Lung (tissue), 17 donors: ENCODE measurements at places on chromosomes 2 and 18.
A peak's percentile ranks its signal among the peaks of the same experiment; 100 is the strongest.

DNA sequence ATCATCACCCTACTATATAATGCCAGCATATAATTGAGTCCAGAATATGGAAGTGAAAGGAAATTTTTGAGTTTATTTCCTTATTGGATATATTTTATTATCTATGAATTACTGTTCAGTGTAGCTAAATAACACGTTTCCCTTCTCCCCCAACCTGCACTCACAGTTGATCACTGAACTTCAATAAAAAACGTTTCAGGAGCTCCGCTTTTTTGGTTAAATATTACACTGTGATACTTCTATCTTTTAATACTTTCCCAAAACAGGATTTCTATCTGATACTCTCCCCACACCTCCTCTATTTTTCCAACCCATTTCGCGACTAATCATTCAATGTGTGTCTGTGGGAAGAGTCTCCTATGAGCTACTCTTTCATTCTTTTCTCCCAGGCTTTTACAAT, 7.2 kb downstream of the VSNL1 start:
- no peak for DNase-seq

DNA sequence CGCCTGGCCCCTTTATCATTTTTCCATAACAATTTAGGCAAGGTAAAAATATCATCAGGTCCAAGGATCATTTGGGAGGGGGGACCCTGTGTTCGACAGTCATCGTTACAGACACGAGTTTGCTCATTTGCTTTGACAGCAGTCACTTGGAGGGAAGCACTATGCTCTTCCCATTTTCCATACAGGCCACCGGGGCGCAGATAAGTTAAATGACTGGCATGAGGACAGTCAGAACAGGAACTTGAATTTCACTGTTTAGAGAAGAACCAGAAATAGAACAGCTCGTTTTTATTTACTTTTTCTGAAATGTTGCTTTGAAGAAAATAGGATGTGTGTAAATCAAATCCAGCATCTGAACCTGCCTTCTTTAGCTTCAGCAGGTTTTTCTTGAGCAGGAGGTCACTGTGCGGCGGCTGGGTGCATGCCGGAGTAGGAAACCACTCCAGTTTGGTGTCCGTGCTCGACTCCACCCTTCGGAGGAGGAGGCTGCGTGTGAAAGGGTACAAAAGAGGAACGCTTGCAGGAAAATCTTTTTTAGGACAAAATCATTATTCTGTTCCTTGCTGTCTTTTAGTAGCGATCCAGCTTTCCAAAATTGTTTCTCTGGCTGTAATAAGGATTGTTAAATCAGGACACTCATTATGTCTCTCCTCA, 15.2 kb downstream of the NPAS2 start:
- no peak for DNase-seq

- no peak for DNase-seq
Measured at GRCh38 chr2:232637866-232638583, 4.6 kb downstream of the EFHD1 start.

DNA sequence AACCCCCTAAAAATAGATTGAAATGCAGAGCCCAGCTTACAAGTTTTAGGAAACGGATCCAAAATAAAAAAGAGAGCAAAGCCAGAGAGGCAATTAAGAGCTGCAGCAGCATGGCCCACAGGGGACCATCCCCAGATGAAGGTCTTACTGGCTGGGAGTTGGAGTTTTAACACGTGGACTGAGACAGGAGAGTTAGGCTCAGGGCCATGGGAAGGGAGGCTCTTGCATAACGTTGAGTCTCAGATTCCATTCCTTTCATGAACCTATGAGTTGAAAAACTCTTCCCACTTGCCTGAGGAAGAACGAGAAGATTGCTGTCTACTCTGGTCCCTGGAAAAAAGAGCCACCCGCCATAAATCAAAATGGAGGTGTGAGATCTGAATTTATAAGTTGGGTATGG, 101.8 kb upstream of the NDUFV2 start:
- no peak for DNase-seq

- no peak for DNase-seq
Measured at GRCh38 chr2:8049851-8050571, 631.8 kb upstream of the ID2 start.

DNA sequence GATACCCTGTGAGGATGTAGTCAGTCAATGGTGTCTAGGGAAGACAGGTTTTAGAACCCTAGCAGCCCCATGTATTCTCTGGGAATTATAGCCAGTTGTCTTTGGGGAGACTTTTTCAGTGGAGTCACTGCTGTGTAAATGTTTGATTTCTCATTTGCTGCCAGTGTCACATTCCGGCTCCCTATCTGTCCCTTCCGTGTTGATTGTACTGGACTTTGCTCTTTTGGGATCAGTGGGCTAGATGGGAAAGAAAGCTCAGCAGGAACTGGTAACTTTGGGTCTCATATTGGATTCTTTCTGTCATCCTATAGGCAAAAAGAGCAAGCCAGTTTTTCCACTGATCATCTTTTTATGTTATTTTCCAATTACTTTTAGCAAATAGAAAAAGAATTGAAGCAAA, 70.1 kb downstream of the GTF3C3 start:
- DNase-seq: no peak

DNA sequence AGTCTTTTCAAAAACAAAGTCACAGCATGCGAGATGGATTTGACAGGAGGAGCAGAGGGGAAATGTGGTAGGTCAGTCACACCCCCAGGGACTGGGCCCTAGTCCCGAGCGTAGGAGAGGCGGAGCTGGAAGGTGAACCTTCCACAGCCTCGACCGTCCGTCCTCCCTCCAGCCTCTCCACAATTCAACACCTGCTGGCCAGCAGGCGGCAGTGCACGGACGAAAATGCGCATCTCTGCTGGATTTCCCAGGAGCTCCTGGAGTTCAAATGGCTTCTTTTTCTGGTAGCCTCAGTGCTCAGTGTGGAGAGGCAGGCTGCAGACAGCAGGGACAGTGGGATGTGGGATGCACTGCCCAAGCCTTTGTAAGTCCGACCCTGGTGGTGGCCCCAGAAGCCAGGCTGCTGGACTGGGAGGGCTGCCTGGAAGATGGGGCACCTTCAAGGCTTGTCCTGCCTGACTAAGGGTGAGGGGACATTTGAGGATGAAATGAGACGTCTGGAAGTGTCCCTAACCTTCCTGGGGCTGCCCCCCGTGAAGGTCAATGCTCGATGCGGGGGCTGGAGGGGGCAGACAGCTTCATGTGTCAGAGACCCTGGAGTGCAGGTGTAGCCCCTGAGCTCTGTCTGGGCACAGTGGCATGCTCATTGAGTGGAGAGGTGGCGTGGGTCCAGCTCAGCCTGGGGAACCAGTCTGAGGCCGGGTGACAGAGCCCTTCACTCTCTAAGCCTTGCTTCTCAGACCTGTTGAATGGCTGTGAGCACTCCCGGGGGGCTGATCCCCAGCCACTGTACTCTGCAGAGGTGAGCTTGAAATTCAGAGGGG, 189.5 kb downstream of the TFCP2L1 start:
- peak; percentile 74 for DNase-seq

DNA sequence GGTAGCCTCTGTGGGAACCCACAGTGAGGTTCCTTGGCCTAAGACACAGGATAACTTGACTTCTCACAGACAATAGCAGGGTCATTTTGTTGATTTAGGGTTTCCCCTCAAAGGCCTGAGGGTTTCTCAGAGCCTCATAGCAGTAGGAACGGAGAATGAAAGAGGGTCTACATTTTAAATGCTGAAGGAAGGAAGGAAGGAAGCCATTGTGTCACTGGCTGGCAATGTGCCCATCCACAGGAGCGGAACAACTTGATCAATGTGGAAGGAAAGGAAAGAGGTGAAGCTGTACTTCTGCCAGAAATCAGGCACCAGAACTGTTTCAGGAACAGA, 5.1 kb downstream of the IL1B start:
- DNase-seq: no peak

GRCh38 chr2:201008296-201008829, 44.9 kb upstream of the ORC2 start:
- DNase-seq: peak; percentile 35

- DNase-seq: no peak
Measured at GRCh38 chr2:107358362-107358761, 468.3 kb upstream of the RGPD4 start.

DNA sequence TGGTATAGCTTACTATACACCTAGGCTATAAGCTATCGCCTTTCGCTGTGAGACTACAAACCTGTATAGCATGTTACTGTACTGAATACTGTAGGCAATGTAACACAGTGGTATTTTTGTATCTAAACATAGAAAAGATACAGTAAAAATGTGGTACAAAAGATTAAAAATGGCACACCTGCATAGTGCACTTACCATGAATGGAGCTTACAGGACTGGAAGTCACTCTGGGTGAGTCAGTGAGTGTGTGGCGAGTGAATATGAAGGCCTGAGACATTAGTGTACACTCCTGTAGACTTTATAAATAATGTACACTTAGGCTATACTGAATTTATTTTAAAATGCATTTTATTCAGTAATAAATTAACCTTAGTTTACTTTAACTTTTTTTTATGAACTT, 258.2 kb upstream of the SP5 start:
- DNase-seq: no peak

DNA sequence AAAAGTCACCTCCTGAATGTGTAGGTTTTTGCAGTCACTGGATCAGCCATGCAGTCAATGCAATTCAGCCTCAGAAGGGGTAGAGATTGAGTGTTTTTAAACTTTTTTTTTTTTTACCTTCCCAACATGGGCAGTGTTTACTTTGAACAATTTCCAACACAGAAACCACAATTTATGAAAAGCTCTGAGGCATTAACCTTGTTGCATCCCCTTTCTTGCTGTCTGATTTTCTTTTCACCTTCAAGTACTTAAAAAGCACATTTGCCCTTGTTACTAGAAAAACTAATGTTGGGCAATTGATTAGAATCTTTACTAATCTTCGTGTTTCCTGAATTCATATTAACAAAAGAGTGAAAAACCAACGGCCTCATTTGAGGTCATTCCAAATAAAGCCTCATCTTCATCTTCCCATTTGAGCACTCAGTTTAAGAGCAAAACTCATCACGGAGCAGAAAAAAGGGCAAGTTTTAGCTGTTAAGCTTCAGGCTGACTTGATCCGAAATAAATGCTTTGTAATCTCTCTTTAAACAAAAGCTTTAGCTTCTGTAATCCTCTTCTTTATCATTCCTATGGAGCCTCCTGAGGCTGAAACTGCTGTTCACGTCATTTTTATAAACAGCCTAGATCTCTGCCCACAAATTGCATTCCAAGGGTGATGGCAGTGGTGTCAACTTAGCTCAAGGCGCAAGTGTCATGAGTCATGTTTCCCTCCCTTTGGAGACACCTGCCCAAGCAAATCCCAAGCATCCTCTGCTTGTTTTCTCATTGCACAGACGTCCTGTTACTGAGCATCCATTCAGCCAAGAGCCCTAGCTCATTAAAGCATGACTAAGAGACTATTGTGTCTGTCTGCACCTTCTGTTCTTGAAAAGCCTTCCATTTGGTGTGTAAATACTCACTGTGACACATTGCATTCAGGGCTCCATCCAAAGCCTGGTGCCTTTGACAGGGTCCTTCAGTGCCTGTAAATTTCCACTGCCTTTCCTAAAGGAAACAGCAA, 107.7 kb downstream of the HNMT start:
- no peak for DNase-seq

DNA sequence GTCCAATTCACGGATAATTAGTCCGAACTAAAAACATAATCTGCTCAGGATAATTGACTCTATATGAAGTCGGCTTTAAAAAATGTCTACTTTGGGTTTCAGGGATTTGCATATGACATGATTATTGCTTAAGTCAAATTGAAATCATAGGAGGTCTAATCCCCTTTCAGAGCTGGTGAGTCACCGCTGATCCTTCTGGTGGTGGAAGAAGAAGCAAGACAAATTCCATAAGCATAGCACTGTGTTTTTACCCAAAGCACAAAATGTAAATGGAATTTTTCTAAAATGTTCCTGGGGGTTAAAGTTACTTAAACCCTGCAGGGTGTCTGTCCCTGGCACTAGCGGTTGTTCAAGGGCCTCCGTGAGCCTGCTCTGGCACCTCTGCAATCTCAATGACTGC, 460.2 kb downstream of the LRATD1 start:
- DNase-seq: no peak

- no peak for DNase-seq
Measured at GRCh38 chr18:8870528-8870927, 165.2 kb downstream of the MTCL1 start.

DNA sequence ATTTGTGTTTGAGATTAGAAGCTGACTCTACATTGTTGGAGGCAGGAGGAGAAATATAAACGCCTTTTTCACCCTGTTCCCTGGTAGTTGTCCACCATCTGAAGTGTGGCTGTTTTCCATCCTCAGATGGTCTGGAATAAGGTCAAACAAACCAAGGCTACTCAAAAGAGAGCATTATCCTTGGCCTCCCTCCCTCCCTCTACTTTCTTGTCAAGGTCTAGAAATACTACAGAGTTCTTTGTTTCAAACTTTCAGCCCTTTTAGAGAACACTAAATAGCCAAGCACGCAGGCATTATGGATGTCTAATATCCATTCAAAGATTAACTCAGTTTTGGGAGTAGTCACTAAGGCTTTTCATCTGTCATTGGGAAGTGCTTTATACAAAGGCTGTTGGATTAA, 215.8 kb upstream of the ITGA4 start:
- no peak for DNase-seq

GRCh38 chr2:24527536-24527935, 36.5 kb downstream of the NCOA1 start:
- DNase-seq: no peak

GRCh38 chr2:160940271-160940670, 220.0 kb upstream of the TANK start:
- DNase-seq: no peak

DNA sequence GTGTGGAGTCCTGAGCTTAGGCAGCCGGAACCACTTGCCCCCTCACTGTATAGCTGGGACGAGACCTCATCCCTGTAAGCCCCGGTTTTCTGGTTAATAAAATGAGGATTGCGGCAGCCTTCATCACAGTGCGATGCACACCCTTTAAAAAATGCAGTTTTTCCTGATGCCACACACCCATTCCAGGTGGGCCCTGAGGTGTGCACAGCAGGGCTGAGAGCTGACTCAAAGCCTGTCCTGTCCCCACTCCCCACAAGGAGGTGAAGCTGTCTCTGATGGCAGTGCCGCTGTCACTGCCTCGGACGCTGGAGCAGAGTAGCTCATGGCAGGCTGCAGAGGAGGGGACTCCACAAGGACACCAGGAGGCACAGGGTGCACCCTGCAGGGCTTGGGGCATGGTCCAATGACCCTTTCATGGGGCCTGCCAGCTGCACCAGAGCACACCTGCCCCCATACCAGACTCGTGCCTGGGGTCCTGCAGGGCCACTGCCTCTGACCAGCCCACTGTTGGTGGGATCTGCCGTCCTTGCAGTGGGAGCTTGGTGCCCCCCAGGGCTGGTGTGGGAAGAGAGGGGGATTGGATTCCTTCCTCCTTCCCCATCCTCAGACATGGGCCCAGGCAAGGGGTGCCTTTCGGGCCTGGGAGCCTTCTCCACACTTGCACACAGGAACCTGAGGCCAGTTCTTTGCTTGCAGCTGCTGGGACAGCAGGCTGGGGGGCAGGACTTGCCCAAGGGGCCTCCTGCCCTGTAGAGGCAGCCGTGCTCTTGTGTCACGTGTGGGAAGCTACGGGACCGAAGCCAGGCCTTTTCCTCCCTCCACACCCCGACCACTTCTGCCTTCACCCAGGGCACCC, 22.8 kb downstream of the GPC1 start:
- no peak for DNase-seq

GRCh38 chr2:275466-275865, 10.7 kb downstream of the ACP1 start:
- DNase-seq: no peak
